PC-3 (cell line): ENCODE measurements at places on chromosomes 13 and 19. TPM values are rescaled to one million over a fixed set of nuclear protein-coding genes. Genes with fewer than 3 reads are reported as not detected.

The CYP4F22 gene
- total RNA-seq = 0.07 TPM in 1 of 2 replicates, not detected in the other

The FUZ gene
- total RNA-seq = 9.4 and 10.9 TPM in 2 replicates

The DNAJC15 gene
- total RNA-seq = 1.9 and 12.5 TPM in 2 replicates

The URAD gene
- not detected in 2 replicates for total RNA-seq

The OLFM4 gene
- total RNA-seq = not detected in 2 replicates

The RBM42 gene
- 81.6 and 126 TPM in 2 replicates for total RNA-seq

The TEX101 gene
- total RNA-seq = not detected in 2 replicates
